ENCODE measurements at places on chromosomes 13 and 19. TPM values are rescaled to one million over a fixed set of nuclear protein-coding genes. Genes with fewer than 3 reads are reported as not detected.

DAND5 gene
- not detected for total RNA-seq

BCL3 gene
- total RNA-seq, result 122 TPM

NTF4 gene
- not detected for total RNA-seq

ZNF541 gene
- 0.10 TPM for total RNA-seq

ZNF729 gene
- total RNA-seq, result not detected

CGB3 gene
- not detected for total RNA-seq

CGB8 gene
- total RNA-seq, result not detected

ZNF667 gene
- total RNA-seq, result 0.40 TPM

IGSF23 gene
- total RNA-seq, result not detected

HIF3A gene
- not detected for total RNA-seq

OCEL1 gene
- total RNA-seq, result 14.7 TPM

KLF5 gene
- total RNA-seq, result 2.5 TPM

DNA sequence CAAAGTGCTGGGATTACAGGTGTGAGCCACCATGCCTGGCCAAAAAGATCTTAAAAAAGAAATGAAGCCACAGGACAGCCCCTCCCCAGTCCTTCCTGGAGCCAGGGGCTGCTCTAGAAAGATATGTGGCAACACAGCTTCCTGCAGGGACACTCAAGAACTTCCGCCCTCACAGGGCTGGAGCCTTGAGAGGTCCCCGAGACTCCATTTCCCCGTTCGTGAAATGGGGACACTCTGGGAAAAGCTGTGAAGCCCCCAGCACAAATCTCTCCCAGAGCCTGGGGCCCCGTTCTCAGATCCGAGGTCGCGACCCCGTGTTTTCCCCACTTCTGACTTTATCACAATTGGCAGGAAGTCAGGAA lies 2.5 kb upstream of the GPX4 start:
- no peak for DNase-seq

GRCh38 chr13:76641056-76641455 lies 245.1 kb downstream of the KCTD12 start:
- DNase-seq, result no peak

- no peak for DNase-seq
Observed at GRCh38 chr13:95800436-95800835, 123.5 kb downstream of the DNAJC3 start.

- no peak for DNase-seq
Observed at GRCh38 chr13:90652036-90652435, 695.5 kb upstream of the MIR17HG start.

GRCh38 chr19:6076675-6077463 lies 33.4 kb downstream of the RFX2 start:
- DNase-seq, result no peak

DNA sequence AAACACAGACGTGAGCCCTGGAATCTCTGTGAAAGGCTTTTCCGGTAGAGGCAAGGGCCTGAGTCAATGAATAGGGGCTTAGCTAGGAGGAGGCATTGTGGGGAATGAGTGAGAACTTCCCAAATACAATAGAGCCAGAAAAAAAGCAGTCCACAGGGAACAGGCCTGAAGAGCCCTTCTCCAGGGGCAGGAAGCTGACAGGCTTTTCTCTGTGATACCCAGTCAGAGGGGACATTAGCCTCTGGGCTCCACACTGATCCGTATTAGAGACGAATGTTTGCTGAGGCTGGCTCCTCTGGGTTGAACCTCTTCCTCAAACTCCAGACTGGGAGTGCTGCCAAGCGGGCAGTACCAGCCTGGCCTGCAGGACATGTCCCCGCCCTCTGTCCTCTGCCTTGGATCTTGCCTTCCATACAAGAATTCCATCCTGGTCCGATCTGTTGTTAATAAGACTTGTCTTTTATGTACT lies 2.3 kb downstream of the DHRS12 start:
- DNase-seq, result no peak

- DNase-seq, result no peak
Observed at GRCh38 chr13:39599012-39599411, 4.0 kb downstream of the LHFPL6 start.

DNA sequence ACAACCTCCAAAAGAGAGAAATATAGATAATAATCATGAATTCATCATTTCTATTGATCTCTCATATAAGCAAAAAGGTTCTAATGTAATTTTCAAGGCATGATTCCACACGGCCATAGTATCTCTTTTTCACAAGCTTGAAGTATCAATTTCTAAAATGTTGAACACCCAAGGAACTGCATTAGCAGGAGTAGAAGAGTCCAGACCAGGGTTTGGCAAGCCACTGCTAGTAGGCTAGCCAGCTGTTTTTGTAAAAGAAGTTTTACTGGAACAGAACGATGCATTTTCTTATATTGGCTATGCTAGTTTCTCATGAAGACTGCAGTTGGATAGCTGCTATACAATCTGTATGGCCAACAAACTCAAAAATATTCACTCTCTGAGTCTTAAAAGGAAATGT lies 481.5 kb upstream of the MIR17HG start:
- no peak for DNase-seq

DNA sequence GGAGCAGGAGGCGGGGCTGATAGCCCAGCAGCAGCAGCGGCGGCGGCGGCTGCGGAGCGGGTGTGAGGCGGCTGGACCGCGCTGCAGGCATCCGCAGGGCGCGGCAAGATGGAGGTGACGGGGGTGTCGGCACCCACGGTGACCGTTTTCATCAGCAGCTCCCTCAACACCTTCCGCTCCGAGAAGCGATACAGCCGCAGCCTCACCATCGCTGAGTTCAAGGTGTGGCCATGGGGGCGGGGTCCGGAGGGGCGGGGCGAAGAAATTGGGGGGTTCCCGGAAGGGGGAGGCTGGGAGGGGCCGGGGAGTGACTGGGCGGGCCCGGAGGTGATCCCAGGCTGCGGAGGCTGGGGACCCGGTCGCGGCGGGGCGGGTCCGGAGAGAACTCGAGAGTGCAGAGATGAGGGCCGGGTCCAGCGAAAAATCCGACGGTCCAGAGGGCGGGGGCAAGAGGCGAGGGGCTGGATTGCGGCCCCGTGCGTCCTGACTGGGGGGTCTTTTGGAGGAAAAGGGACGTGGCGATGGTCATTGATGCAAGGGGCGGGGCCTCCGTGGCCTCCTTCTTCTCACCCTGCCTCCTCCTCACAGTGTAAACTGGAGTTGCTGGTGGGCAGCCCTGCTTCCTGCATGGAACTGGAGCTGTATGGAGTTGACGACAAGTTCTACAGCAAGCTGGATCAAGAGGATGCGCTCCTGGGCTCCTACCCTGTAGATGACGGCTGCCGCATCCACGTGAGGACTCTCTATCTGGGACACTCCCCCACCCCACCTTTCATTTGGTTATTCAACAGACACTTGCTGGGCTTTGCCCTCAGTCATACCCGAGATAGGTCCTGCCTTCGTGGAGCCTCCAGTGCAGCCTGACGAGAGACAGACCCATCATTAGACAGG lies at the start of gene TBCB:
Gene TBCB, plus strand, starts transcription at position 16 of the 891 bp plus-strand sequence. Its CDS starts 93 bp downstream, at position 109.
- peak; percentile 89 for DNase-seq

DNA sequence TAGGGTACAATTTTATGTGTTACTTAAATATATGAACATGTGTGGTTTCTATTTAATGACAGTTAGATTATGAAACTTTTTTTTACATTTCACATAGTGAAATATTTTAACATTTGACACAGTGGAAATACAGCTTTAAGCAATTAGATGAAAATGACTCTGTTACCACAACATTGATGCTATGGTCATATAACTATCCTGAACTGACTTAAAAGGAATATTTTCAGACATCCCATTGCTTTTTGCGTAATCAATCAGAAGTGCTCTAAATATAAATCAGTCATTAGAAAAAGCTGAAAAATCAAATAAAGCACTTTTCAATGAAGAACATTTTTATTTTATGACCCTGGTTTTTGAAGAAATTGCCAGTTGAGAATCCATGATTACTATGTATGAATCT lies 80.3 kb downstream of the UFM1 start:
- no peak for DNase-seq

DNA sequence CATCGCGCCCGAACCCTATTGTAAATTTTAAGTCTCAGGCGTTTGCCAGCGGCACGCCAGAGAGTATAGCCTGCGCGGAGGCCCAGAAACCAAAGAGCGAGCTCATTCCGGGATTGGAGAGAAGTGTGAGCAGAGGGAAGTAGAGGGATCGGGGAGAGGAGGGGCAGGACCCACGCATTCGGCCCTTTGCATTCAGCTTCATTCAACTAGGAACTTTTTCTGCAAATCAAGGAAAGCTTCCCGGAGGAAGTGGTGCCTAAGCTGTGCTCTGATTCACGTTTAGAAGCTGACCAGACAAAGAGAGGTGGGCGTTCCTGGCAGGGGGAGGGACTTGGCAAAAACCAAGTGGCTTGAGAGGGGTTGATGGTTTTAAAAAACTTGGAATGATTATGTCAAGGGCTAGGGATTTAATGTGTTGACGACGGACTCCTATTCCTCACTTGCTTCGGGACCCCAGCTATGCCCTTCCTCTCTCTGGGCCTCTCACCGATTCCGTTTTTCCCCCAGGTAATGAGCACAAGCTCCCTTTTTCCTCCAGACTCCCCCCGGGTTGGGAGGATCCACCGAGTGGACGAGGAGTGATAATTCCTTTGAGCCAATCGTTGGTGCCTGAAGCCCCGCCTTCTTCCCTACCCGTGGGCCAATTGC lies 811 bp upstream of the PRMT1 start:
- DNase-seq, result peak; percentile 84

- DNase-seq, result no peak
Observed at GRCh38 chr19:1233115-1233667, 4.6 kb downstream of the CBARP start.

- no peak for DNase-seq
Observed at GRCh38 chr13:20288561-20288960, 56.4 kb upstream of the GJB6 start.

DNA sequence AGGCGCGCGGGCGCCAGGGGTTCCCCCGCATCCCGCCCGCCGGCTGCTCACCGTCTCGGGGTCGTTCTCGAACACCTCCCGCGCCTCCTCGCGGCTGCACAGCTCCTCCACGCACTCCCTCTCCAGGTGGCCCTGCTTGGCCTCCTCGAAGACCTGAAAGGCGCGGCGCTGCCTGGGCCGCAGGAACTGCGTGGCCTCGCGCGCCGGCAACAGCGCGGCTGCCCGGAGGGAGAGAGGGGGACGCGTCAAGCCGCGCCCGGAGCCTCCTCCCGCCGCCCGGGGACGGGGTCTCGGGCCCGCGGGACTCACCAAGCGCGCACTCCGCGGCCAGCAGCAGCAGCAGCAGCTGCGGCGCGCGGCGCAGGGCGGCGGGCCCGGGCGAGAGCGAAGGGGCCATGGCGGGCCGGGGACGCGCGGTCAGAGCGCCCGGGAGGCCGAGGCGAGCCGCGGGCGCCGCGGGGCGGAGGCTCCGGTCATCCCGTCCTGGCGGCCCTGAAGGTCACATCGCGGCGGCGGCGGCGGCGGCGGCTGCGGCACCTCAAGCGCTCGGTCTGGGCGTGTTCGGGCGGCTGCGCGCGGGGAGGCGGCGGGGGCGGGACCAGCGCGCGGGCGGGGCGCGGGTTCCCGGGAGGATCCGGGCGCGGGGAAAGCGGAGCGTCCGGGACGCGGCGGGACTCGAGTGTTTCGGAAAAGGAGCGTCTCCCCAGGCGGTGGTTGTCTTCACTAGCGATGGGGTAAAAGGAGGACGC lies at the start of gene GAS6:
Gene GAS6, minus strand, starts transcription at position 553 of the 749 bp plus-strand sequence. Its CDS starts 156 bp downstream, at position 397.
- no peak for DNase-seq

DNA sequence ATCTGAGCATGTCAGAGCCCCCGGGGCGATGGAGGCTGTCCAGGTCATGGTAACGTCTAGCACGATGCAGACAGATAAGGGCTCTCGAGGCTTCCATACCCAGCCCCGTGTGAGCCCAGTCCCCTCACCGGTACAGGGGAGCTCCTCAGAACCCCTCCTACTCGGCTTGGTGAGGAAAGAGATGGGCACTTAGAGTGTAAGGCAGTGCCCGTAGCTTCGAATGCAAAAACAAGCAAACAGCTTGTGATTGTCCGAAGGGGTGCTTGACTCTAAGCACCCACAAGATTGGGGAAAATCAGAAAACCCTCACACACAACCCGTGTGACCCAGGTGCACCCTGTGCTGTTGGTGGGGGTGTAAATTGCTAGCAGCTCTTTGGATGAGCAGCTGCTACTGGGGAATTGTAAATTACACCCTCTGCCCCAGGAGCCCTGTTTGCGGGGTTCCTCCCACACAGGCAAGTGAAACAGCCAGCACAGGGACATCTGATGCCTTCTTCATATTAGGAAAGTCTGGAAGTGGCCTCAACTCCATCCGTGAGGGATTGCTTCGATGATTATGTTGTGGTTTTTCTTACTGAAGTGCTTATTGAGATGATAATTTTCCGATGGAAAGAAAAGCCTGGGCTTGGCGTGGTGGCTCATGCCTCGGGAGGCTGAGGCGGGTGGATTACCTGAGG lies 918 bp upstream of the PSPN start:
- DNase-seq, result no peak

- DNase-seq, result no peak
Observed at GRCh38 chr19:29326849-29327840, 114.2 kb upstream of the UQCRFS1 start.

- DNase-seq, result no peak
Observed at GRCh38 chr19:7418596-7418995, 69.9 kb downstream of the ARHGEF18 start.

DNA sequence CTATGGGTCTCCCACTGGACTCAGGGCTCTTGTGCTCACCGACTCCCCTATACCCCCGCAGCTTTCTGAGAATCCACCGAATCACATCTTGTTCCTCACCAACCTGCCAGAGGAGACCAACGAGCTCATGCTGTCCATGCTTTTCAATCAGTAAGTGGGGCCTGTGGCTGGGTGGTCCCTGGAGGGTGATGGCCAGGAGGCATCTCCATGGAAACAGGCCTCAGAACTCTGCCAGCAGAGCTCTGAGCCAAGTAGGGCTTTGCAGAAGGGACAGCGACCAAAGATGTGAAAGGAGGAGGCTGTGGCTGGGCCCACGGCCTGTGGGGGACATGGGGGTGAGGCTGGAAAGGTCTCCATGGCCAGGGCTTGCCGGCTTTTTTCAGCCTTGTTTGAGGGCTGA lies 11.8 kb upstream of the MIA start:
- no peak for DNase-seq

- no peak for DNase-seq
Observed at GRCh38 chr19:14162871-14163297, 26.5 kb upstream of the ASF1B start.

DNA sequence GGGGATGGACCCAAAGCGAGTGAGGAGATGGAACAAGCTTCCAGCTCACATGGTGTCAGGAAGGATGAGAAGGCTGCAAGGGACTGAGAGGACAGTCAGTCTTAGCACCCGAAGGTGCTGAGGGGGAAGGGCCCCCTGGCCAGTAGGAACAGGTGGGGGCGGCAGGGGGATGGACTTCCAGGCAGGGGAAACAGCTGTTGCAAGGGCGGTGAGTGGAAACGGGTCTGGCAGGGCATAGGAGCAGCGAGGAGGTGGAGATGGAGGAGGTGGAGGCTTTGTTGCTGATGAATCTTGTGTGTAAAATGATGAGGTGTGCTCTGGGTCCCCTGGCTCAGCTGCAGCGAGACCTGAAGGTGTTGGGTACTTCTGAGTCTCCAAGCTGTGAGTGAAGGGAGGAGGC lies 1.2 kb downstream of the MAP1S start:
- no peak for DNase-seq
